Lower lobe of right lung (tissue), 2 donors: ENCODE measurements at places on chromosomes 16 and 17. TPM values are rescaled to one million over a fixed set of nuclear protein-coding genes. Genes with fewer than 3 reads are reported as not detected.
A peak's percentile ranks its signal among the peaks of the same experiment; 100 is the strongest.

GRCh38 chr16:85750827-85751697 lies at the start of gene C16orf74:
TSS of gene C16orf74 (minus strand) at chr16:85751096. CDS start at chr16:85735217, 15,879 bp downstream.
- DNase-seq, result peak; percentile 61

GRCh38 chr17:81476635-81477034 lies 36.0 kb downstream of the ACTG1 start:
- no peak for DNase-seq

DNA sequence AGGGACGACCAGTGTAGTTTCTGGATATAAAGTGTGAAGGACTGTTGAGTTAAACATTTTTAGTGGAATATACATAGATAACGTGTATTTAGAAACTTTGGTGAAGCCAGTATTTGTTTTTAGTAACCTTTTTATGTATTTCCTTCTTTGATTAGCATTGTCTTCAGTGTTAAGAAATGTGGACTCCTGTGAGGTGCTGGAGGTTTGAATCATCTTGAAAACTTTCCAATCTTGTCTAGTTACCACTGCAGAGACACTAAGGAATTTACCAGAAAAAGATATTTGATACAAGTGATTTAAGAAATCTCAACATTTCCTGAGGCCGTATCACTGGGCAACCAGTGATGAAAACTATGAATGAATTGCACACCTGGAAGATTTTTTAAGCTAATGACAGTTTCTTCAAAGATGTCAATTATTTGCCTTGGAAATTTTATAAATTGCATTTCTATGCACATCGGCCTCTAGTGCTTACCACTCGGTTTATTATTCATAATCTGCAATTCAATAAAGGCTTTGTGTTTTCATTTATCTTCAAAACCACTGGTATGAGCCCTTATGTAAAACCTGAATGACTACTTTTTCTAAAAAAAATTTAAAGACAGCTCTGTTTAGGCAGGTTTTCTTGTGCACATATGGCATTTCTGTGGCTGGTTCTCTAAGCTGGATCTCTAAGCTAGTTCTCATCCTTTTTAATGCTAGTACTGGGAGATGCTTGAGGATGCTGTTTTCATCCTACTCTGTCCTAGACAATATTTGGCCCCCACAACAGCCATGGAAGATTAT lies 31.4 kb upstream of the ADCY7 start:
- DNase-seq, result no peak

DNA sequence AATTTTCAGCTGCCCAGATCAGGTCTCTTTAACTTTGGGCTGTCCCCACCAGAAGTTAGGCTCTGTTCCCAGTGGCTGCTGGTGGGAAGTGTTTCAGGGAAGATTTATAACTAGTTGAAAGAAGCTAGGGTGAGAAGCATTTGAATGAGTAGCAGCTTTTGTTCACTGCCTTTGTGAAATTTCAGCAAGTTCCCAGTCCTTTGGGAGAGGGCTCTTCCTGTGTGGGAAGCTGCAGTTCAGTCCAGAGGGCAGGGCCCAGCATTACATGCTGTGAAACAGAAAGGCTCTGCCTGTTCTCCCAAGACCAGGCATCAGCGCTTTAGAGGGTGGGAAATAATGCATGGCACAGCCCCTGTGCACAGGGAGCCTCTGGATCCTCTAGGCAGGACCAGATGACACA lies 17.8 kb downstream of the PROCA1 start:
- peak; percentile 6 for DNase-seq

GRCh38 chr17:17785407-17785806 lies 51.4 kb downstream of the SREBF1 start:
- DNase-seq, result no peak

DNA sequence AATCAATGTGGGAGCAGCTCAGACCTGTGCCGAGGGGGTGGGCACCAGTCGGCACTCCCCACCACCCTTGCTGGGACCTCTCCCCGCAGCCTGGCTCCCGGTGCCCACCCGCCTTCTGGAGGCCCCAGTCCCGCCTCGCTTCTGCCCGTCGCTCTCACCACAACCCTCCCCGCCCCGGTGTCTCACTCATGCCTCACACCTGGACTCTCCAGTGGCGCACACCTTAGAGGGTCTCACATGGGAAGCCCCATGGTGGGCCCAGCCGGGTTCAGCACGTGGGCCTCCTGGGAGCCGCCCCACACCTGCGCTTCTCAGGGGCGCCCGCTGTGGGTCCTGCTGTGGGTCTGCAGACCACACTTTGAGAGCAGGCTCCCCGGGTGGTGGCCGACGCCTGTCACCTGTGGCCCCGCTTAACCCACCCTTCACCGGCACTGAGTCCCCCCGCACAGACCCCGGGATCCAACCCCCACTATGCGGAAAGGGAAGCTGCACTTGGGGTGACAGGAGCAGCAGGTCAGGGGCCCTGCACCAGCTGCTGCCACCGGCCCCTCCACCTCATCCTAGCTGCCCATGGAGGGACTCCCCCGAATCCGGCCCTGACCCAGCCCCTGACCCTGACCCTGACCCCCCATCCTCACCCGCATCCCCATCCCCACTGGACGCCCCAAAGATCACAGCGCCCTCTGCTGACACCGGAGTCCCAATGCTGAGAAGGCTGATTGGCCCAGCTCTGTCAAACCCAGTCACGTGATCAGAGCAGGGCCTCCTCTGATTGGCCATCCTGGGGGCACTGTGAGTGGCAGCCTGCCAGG lies 27.4 kb upstream of the SLC38A10 start:
- DNase-seq, result no peak

GRCh38 chr17:49315551-49316257 lies 46.3 kb downstream of the ZNF652 start:
- DNase-seq, result peak; percentile 57

DNA sequence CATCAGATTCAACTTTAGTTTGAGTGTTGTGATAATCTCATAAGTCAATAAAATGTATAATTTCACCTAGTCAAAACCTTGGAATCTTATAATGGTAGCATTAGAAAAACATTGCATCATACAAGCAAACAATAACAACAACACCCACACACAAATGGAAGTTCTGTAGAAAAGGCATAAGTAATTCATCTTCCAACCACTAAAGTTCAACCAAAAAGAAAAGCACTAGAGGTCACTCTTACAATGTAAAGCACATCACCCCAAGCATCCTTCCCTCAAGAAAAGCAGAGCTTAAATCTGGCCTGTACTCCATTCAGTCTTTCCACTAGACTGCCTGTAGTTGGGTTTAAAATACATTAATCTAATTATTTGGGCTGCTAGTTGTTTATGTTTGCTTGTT lies 1.8 kb downstream of the CNTNAP4 start:
- DNase-seq, result no peak

DNA sequence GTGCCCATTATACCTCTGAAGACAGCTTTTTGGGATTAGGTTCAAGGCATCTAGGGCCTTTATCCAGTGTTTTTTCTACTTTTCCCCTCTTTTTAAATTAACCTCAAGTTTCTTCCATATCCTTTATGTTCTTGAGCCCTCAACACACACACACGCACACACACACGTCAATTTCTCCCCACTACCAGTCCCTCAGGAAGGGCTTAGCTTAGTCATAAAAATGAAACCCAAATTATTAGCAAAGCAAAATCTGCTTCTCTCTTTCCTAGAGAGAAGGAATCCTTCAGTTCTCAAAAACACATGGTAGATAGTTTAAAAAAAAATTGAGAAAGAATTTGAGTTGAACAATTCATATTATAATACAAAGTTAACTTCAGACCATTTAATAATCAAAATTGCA lies 401.1 kb downstream of the XYLT1 start:
- no peak for DNase-seq

GRCh38 chr17:45135978-45136791 lies 698 bp downstream of the ACBD4 start:
- peak; percentile 45 for DNase-seq

- no peak for DNase-seq
These were observed 1.8 kb downstream of the CDC42EP4 start for GRCh38 chr17:73309727-73310596.

DNA sequence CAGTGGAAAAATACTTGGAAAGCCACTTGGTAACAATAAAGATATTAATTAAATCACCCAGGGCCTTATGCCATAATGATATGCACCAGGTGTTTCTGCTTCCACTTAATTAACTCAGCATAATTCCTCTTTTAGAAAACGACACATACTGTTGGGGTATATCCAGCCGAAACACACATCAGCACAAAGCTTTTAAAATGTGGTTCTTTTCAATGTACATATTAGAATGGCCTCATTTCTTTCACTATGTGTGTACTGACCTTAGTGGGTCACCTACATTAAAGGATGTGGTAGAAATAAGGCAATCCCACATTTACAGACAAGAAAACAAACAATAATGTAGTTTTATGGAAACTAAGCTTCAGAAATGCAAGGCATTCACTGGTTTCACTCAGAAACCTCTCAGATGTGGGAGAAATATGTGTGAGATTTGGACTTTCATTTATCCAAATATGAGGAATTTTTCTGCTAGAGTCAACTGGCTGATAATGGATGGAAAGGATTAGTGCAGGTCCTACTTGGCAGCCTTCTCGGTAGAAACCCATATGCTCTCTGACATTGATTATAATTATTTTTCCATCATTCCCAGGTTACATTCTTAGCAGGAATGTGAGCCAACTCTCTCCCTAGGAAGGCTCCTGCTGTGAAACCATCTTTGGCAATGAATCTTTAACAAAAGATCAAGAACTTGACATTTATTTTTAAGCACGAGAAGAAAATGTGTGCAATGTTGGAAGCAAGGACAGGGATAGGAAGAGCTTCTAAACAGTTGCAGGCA lies 66.7 kb upstream of the DHX40 start:
- no peak for DNase-seq

DNA sequence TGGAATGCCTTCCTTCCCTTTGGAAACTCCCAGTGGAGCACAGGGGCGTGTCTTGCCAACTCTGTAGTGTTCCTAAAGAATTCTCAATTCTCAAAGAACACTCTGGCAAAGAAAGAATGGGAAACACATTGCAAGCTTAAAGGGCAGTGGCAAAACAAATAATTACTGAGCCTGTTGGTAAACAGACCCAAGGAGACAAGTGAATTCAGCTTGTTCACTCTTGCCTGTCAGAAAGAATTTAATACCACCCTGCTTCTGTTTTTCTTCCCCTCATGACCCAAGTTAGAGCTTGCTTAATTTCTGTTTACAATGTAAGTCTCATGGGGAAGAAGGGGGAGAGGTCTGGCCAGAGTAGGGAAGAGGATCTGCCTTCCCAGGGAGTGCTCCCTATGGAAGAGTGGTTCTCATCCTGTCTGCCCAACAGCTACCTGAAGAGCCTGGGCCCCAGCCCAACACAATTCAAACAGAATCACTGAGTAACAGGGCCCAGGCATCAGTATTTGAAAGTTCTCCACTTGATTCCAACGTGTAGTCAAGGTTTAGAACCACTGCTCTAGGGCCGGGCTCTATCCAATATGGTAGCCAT lies 386.0 kb downstream of the SLC39A11 start:
- no peak for DNase-seq

DNA sequence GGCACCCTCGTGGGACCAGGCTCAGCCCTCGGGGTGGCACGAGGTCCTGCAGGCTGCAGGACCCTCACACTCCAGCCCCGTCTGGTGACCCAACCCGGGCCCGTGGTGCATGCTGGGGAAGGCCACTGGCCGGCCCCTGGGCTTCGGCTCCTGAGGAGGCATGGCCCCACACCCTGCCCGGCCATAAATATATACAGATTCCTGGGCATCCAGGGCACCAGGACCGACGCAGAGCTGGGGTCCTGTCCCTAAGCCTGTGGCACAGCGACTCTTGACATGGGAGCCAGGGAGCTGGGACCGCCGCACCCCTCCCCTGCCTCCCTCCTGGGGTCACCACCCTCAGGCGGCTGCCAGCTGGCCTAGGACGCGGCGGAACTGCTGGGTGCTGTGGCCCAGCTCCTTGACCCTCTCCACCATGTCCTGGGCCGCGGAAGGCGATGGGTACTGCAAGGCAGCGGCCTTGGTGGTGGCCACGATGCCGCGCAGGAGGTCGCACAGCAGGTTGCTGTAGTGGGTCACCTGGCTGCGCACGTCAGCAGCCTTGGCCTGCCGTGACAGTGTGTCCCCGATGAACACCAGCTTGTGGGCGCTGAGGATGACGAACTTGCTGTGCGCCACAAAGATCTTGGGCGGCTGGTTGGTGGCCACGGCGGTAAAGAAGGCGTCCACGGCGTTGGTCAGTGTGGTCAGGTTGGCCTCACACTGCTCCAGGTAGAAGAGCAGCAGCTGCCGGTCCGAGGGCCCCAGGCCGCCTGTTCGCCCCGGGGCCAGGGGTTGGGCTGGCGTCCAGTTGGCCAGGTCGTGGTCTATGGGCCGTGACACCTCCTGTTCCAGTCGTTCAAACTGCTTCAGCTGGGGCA lies 10.6 kb downstream of the CTRB1 start:
- DNase-seq, result no peak

GRCh38 chr17:73956595-73957465 lies 246.6 kb upstream of the RPL38 start:
- peak; percentile 64 for DNase-seq

The PDE6G gene
- total RNA-seq, result 2.0 TPM

The CNGB1 gene
- 0.35 TPM for total RNA-seq

The PPL gene
- total RNA-seq, result 60.5 TPM

The ITGA2B gene
- total RNA-seq, result 5.2 TPM

The TAT gene
- not detected for total RNA-seq

The PCGF2 gene
- 53.5 TPM for total RNA-seq

The DHX58 gene
- total RNA-seq, result 40.4 TPM
